ENCODE measurements at places on chromosomes 7 and 10.

- DNase-seq = no peak
Measured at GRCh38 chr10:69425511-69426298, 9.0 kb upstream of the TACR2 start.

DNA sequence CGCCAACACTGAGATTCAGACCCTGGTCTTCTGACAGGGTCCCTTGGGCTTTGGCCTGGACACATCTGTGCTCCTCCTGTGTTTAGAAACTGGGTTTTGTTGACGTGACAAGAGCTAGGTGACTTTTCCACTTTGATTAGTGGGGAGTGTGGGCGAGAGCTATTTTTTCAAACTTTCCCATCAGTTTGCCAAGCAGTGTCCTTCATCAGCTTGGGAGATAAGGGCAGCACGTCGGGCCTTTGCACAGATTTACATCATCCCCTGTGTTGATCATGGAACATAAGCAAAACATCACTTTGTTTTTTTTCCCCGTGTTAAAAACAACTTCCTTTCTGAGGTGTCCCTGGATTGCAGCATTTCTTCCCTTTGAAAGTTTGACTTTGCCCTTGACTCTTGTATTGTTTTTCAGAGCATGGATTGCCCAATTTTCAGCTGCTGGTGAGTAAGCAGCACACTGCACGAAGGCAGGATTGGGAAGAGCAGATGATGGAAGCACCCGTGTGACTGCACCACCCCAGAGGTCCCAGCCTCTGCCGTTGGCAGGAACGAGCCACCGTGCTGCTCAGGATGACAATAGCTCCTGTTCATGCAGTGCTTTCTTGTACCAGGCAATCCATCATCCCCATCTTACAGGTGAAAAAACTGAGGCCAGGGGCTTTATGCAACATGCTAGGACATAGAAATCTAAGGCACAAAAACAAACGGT, 6.4 kb upstream of the IGFBP1 start:
- no peak for DNase-seq

DNA sequence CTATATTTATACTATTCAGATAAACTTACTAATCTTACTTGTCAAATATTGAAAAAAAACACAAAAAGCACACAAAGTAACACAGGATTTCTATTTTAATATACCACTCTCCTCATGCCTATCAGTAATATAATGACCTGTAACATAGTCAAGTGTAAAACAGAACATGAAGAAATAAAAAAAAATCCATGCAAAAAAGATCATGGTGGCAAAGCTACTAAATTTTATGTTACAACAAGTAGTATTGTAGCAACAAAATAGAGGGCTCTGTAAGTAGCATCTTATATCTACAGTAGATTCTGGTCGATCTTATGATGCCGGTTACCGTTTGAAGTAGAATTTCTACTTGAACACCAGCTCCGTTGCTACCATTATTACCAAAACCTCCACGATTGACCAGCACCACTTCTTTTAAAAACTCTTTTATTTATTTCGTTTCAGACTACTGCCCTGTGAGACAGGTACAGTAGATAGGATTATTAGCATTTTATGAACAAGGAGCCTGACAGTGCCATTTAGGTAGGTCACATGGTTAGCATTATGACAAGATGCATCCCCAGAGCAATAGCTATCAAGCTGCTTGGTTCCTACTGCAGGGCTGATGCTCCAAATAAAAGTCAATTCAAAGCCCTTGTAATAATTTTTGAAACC, 2.1 kb downstream of the CPED1 start:
- no peak for DNase-seq

DNA sequence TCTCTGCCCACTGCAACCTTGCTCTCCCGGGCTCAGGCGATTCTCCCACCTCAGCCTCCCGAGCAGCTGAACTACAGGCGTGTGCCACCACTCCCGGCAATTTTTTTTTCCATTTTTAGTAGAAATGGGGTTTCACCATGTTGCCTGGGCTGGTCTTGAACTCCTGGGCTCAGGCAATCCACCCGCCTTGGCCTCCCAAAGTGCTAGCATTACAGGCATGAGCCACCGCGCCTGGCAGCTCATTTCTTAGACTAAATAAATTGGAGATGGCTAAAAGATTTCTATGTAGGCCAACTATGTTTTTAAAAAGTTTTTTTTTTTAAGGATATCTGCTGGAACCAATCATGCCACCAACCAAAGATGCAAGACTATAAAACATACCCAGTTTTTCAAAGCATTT, 67.8 kb downstream of the TRUB1 start:
- no peak for DNase-seq

DNA sequence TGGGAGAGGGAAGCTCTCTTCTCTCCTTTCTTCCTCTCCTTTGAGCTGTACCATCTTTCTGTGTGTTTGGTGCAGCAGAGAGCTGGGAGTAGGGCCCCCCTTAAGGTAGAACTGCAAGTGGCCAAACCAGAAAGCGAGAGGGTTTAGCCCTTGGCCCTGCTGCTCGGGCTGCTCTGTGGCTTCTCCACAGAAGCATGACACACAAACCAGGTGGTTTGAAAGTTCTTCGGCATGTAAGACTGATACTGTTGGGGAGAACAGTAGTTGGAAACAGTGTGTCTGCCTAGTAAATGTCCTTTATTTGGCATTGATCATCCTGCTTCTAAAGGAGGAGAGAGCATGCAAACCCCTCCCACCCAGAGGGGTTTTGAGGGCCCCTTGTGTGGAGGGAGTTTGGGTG, 277.8 kb downstream of the CELF2 start:
- no peak for DNase-seq

- no peak for DNase-seq
Measured at GRCh38 chr10:71398976-71399375, 2.3 kb downstream of the CDH23 start.

- no peak for DNase-seq
Measured at GRCh38 chr7:101729241-101729883, 88.1 kb upstream of the CUX1 start.
